ENCODE measurements at places on chromosomes 7 and 10.
A peak's percentile ranks its signal among the peaks of the same experiment; 100 is the strongest.

DNA sequence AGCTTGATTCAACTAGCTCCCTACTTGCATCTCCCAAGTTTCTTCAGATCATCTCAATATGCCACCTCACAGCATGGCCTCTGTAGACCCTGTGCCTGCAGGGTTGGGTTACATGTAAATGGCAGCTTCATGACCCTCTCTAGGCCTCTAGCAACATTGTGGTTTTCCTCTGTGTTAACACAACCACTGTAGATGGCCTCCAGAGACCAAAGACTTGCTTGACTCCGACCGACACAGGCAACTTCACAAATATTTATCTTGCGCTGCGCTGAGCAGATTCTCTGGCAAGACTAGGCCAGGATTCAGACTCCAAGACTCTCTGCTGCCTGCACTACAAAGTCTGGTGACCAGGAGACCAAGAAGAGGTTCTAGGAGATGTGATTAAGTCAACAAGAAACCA is 75.9 kb downstream of the CNOT4 start:
- peak; percentile 37 for DNase-seq

DNA sequence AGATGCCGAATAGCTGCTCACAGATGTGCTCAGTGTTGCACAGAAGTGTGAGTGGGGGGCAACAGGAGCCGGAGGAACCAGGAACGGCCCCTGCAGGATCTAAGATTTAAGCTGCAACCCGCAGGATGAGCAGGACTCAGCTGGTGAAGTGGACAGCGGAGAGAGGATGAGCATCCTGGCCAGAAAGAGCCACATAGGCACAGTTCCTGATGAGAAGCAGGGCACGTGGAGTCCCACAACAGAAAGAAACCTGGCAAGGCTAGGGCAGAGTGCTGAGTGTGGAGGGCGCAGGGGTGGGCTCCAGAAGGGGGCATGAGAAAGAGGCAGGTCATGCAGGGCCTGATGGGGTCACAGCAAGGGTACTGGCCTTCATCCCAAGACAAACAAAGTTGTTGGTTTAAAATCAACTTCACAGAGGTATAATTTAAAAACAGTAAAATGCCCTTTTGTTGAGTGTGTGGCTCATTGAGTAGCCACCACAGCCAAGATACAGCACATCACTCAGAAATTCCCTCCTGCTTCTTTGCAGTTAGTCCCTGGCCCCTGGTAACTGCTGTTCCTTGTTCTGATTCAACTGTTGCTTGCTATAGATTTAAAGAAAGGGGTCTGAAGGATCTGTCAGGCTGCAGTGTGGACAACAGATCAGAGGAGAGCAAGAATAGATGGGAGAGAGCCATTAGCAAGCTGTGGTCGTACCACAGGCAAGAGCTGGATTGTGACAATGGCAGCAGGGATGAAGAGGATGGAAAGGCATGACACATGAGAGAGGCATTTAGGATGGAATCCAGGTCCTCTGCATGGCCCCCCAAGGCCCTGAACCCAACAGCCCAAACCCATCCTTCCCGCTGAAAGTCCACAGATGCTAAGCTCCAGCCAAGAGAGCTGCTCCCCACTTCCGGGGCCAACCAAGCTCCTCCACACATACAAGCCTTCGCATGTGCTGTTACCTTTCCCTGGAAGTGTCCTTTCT is 53.1 kb upstream of the OSBPL3 start:
- DNase-seq: no peak

- DNase-seq: no peak
These were observed 8.6 kb upstream of the PLAU start for GRCh38 chr10:73902351-73902750.

- DNase-seq: no peak
These were observed 79.1 kb downstream of the PALS2 start for GRCh38 chr7:24652251-24652939.

DNA sequence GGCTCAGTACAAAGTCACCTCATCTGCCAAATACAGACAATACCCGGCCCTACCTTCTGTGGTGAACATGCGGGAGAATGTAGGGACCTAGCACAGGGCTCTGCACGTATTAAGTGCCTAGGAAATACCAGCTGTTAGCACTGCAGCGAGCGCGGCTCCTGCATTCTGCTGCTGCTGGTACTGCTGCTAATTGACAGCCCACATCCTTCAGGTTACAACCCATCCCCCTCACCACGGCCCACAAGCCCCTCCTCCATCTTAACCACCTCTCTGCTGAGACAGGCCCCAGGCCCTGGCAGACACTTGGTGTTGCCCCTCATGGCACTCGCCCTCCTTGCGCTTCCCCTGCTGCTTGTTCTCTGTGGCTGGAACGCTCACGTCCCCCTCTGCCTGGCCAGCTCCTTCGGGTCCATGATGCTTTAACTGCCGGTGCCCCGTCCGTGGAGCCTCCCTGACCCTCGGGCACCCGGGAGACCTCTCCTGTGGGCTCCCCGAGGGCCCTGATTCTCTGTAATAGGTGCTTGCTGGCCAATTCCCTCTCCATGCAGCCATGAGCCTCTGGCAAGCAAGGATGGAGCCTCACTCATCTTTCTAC is 53.3 kb upstream of the LOXL4 start:
- DNase-seq: no peak

GRCh38 chr7:2299870-2300512 is 14.2 kb downstream of the SNX8 start:
- no peak for DNase-seq

GRCh38 chr10:75940742-75941141 is 509.3 kb downstream of the LRMDA start:
- DNase-seq: no peak

GRCh38 chr10:43078986-43079273 is 2.1 kb downstream of the RET start:
- peak; percentile 39 for DNase-seq
